ENCODE measurements at places on chromosomes 12 and 14. TPM values are rescaled to one million over a fixed set of nuclear protein-coding genes. Genes with fewer than 3 reads are reported as not detected.

GRCh38 chr14:25259470-25259869 lies 209.5 kb upstream of the STXBP6 start:
- DNase-seq, result no peak

GALNT16 gene
- polyA plus RNA-seq, result 3.4 TPM

TMPRSS12 gene
- 0.08 TPM for polyA plus RNA-seq

- no peak for DNase-seq
Measured at GRCh38 chr14:51479584-51480325, 172.0 kb upstream of the FRMD6 start.

KLHDC1 gene
- 6.5 TPM for polyA plus RNA-seq

DNA sequence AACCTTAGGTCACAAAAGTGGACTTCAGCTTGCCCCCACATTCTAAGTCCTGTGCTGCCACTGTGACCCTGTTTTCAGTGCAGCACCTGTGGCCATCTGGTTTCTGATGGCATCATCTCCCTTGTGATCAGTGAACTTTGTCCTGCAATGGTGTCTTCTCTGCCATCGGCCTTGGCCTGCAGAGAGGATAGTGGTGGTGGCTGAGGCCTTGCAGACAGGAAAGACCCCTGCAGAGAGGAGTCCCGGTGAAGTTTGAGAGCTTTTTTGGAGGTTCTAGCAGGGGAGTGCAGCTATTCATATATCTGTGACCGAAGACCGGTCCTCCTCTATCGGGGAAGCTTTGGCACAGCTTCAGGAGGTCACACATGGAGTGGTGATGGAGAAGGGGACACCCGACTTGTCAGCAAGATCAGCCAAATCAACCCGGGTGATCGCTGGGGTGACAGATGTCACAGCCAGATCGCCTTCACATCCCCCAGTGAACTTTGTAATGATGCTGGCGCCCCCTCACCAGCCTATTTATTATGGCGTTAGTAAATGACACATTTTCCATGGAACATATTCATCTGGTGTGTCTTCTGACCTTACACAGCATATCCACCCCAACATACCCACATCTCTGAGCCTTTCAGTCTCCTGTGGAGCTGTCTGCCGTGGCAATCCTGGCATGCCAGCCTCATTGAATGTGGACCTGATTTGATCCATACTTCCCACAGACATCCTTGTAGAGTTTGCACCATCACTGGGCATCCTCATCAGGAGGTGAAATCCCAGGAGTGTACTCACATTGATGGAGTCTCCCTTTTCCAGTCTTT lies 136.1 kb downstream of the PAPOLA start:
- DNase-seq, result no peak

NRIP2 gene
- polyA plus RNA-seq, result 34.1 TPM

GRCh38 chr12:113416091-113416754 lies 6.0 kb upstream of the SDSL start:
- no peak for DNase-seq

GRCh38 chr12:15796493-15797141 lies 7.4 kb upstream of the EPS8 start:
- DNase-seq, result no peak

GRCh38 chr12:112950701-112951100 lies 12.4 kb downstream of the OAS3 start:
- DNase-seq, result no peak

DNA sequence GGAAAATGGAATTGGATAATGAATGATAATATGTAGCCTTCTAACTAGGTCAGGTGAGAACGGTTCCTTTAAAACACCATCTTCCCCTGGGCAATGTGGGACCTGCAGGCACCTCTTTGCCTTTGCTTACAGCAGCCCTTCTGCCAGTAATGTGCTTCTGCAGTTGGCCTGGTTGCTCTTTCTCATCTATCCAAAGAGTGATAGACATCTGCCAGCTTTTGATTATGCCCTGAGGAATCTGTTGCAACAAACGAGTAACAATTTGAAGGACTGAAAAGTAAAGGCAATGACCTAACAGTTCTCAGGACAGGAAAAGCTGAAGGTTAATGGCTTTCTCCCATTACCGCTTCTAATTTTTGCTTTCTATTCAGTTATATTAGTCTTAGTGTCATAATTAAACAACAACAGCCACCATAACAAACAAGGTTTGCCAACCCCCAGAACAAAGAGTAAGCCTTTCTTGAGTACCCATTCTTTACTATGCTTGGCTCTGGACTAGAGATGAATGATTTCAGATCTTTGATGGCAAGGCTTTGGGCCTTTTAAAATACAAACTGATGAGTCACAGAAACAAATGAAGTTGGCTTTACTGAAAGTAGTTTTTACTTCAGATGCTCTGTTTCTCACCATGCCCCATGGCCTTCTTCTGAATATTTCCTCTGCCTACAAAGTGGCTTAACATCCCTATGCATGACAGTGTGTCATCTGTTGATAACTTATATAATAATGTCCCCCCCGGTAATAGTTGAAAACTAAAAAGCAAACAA lies 76.1 kb upstream of the KRR1 start:
- DNase-seq, result no peak

GRCh38 chr14:103881268-103882201 lies 34.2 kb upstream of the PPP1R13B start:
- DNase-seq, result no peak

DNA sequence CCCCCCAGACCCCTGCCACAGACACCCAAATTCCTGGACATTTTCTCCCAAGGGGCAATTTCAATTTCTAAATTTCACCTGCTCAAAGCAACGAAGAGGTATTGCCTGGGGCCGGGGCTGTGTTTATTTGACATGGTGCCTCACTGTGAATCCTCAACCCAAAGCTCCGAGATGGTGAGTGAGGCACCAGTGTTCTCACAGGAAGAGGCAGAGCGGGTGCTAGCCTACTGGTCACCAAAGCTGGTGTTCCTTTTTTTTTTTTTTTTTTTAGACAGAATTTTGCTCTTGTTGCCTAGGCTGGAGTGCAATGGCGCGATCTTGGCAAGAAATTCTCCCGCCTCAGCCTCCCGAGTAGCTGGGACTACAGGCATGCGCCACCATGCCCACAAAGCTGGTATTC lies 14.8 kb upstream of the SH2B3 start:
- no peak for DNase-seq

DNA sequence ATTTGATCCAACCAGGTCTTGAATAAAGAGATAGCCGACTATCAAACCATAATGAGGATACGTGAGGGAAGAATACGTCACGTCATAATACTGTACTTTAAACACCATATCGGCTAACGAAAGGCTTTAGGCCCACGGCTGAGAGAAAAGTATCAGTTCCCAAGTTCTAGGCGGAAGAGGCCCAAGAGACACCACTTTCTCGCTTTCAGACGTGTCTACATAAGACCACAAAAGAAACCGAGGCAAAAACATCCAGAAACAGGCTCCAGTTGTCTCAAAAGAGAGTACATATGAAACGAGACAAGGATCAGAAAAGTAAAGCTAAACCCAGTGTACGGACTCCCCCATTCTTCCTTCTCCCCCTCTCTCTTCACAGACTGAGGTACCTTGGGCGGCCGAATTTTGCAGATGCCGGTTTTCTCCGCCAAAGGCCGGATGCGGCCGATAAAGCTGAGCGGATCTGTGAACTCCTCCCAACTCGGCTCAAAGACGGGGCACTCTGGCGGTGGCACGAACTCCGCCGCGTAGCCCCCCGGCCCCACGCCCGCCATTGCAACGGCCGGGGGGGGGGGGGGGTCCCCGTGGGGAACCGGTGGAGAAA lies 479 bp downstream of the KDM5A start:
- DNase-seq, result no peak

SLC38A4 gene
- polyA plus RNA-seq, result 29.6 TPM

DNAI7 gene
- 5.8 TPM for polyA plus RNA-seq

DNA sequence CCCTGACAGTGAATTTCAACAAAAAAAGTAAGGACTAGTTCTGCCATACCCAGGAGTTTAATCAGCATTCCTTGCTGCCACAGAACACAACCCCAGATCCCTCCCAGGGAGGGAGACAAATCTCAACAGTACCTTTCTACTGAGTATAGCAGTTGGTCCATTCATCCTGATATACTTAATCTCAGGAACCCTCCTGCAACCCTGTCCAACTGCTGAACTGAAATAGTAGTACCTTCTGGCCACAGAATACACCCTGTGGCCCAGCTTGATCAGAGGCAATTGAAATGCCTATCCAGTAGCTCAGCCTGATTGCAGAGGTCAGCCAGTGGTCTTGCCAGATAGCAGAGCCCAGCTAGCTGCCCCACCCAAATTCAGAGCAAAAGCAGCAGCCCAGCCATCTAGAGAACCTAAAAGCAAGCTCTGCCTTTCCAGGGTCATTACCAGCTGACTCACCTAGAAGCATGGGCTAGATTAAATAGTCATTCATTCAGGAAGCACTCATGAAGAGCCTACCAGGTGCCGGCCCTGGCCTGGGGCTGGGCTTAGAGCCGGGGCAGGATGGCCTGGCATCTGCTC lies 40.0 kb upstream of the RHOJ start:
- DNase-seq, result no peak

GRCh38 chr14:31717294-31718085 lies 156.3 kb downstream of the NUBPL start:
- DNase-seq, result no peak

KIF21A gene
- 41.1 TPM for polyA plus RNA-seq

DNA sequence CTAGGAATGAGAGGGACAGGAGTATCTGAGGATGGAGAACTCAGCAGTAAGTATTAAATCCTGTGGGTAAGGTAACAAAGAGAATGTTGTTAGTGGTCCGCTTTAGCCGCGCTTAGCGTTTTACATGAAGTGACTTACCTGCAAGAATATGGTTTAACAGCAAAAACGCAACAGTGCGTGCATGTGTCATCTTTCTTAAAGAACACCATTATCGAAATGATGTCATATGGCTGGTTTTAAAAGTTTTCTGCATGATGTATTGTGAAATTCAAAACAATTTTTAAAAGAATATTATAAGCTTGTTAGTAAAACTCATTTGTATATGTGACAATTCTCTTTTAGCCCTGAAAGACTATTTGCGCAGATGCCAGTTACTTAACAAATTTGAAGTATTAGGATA lies 1.7 kb downstream of the LEMD3 start:
- DNase-seq, result no peak

GRCh38 chr12:110234755-110235154 lies 46.3 kb upstream of the ATP2A2 start:
- DNase-seq, result no peak

AVPR1A gene
- 4.5 TPM for polyA plus RNA-seq

CLEC1B gene
- 2.9 TPM for polyA plus RNA-seq

- no peak for DNase-seq
Measured at GRCh38 chr12:4432878-4433744, 12.5 kb downstream of the FGF6 start.

DNA sequence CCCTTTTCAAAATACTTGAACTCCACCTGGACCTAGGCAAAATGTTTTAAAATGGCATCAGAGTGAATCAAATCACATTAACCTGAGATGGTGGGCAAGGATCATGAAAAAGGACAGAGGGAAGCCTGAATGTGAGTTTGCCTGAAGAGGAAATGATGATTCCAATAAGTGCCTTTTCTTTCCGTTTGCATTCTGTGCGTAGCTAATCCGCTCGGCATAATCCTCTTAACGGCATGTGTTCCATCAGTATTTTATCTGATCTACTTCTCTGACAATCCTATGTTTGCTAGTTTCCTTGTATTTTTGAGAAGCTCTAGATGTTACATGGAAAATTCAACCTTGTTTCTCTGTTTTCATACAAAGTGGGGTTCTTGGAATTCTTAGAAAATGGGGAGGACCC lies 354.6 kb downstream of the NRXN3 start:
- no peak for DNase-seq

DNA sequence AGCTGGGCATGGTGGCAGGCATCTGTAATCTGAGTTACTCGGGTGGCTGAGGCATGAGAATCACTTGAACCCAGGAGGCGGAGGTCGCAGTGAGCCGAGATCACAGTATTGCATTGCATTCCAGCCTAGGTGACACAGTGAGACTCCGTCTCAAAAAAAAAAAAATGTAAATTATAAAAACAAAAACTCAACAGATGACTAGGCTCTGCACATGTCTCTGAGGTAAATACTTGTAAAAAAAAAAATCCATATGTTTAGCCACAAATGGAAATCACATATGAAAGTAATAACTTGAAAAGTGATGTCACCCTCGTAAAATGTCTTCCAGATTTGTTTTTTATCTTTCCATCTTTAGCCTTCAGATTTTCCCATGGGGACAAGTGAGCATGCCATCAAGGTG lies 85.0 kb downstream of the KICS2 start:
- DNase-seq, result no peak

CEBPE gene
- 0.21 TPM for polyA plus RNA-seq

DNA sequence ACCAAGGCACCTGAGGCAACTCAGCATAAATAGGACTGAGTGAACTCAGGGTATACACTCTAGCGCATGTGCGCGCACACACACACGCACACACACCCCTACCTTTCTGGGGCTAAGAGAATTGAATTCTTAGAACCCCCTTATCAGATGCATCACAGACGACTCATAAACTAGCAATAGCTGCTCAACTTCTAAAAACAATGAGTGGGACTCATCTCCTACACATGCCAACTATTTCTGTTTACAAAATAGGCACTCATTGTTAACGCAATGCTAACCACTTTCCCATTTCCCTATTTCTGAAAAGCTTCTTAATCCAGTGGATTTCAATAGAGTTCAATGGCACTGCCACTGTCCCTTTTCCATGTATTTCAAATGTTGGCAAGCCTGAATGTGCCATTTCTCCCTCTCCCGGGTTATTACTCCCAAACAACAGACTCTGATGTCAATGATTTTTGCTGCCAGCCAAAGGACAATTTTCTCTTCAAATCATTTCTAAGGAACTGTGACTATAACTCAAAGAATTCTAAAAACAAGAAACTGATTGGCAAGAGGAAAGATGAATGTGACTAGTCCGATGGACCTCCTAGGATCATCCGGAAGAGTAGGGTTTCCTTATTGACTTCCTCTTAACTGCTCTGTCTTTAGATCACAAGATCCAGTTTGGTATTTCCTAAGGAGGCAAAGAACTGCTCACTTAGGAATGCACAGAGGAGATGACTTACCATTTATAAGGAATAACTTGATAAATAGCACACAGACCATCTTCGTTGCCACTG lies 48.8 kb downstream of the SLC38A1 start:
- DNase-seq, result no peak

DNA sequence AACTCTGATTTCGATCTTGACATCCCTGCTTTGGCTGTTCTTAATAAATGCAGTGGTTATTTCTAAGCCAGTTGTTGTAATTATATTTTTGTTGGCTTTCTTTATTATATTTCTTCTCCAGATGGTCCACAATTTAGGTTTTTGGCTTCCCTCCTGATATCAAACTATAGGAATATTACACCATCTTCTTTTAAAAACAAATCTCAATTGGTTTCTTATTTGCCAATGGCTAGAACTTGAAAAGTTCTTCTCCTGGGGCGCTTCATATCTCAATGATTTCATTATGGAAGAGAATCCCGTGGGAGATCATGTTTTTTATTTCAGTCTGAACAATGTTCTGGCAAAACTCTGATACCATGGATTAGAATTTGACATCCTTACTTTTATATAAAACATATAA lies 292.3 kb downstream of the FLRT2 start:
- DNase-seq, result no peak

- DNase-seq, result no peak
Measured at GRCh38 chr12:114400361-114400811, 5.6 kb downstream of the TBX5 start.

- DNase-seq, result no peak
Measured at GRCh38 chr14:23697680-23698079, 61.5 kb downstream of the DHRS2 start.

LGR5 gene
- polyA plus RNA-seq, result 16.6 TPM

Measured in right renal cortex interstitium (tissue), 3 donors.